ENCODE measurements at places on chromosomes 5 and 9.

GRCh38 chr9:36637491-36638270, 65.0 kb downstream of the MELK start:
- DNase-seq = peak; percentile 26

- DNase-seq = peak; percentile 62
These were observed 560.7 kb downstream of the HTR1A start for GRCh38 chr5:63401436-63402046.

- no peak for DNase-seq
These were observed 23.4 kb downstream of the ANKRA2 start for GRCh38 chr5:73542020-73542419.

GRCh38 chr5:168528521-168529373, at the start of gene FBLL1:
Gene FBLL1, plus strand, starts transcription at chr5:168529305. Its CDS starts 200 bp downstream, at chr5:168529505.
- peak; percentile 25 for DNase-seq

DNA sequence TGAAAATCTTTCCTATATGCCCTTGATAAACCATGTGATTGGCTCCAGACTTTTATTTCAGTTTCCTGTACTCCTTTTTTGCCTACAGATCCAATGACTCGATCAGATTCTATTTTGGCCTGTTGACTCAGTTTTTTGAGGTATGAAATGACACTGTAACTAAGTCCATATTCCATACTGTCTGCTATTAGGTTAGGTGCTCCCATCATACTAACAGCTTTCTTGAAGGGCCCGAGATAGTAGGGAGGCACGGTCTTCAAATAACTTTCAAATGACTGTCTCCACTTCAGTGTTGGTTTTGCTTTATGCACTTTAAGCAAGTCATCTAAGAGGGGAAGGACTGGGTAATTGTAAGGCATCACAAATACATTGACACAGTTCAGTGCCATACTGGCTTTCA, 295.4 kb upstream of the DAB2 start:
- no peak for DNase-seq

GRCh38 chr5:6117212-6117611, 261.1 kb downstream of the MED10 start:
- no peak for DNase-seq

DNA sequence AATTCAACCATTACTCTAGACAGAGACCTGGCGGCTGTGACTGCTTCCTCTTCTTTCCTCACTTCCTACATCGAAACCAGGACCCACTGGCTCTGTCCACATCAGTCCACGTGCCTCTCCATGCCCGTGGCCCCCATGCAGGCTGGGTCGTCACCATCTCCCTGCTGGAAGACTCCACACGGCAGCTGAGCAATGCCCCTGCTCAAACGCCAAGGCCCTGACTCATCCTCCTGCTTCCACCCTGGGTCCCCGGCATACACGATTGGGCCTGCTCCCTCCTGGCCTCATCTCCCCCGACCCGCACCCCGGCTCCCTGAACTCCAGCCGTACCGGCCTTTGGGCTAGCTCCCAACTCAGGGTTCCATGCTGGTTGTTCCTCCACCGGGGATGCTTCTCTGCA, 67.2 kb upstream of the IER5L start:
- no peak for DNase-seq

- no peak for DNase-seq
These were observed 182.8 kb downstream of the CACNA1B start for GRCh38 chr9:138060365-138060764.

DNA sequence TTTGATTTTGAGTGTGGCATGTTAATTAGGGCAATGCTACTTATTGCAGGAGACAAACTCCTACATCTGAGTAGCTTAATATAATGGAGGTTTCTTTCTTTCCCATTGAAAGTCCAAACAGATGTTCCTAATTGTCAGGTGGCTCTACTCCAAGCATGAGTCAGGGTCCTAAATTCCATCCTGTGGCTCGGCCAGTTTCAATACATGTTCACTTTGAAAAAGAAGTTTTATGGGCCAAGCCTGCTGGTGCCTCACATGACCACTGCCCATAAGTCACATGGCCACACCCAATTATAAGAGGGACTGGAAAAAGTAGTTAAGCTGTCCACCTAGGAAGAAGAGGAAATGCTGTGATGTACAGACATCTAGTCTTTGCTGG, 170.4 kb downstream of the ARRDC3 start:
- no peak for DNase-seq

DNA sequence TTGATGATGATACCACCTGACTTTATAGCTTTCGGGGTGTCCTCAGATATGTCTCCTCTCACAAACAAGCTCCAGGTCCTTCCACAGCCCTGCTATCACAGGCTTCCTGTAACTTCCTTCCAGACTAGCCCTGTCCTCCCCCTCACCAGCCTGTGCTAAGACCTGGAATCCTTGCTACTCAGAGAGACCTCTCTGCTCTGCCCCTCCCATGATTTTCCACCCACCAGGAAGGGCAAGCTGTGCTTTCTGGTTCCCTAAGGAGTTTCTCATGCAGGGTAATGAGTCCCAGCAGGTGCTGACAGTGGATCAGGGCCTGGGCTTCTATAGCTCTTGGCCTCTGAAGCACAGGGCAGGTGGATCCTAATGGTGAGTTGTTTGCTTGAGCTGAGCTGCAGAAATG, 86.9 kb downstream of the AOPEP start:
- no peak for DNase-seq

- DNase-seq = no peak
These were observed 234.4 kb downstream of the CDH18 start for GRCh38 chr5:19753579-19753978.

- DNase-seq = no peak
These were observed 40.0 kb downstream of the AMBP start for GRCh38 chr9:114037961-114038723.

GRCh38 chr5:23717486-23717885, 210.1 kb downstream of the PRDM9 start:
- DNase-seq = no peak

DNA sequence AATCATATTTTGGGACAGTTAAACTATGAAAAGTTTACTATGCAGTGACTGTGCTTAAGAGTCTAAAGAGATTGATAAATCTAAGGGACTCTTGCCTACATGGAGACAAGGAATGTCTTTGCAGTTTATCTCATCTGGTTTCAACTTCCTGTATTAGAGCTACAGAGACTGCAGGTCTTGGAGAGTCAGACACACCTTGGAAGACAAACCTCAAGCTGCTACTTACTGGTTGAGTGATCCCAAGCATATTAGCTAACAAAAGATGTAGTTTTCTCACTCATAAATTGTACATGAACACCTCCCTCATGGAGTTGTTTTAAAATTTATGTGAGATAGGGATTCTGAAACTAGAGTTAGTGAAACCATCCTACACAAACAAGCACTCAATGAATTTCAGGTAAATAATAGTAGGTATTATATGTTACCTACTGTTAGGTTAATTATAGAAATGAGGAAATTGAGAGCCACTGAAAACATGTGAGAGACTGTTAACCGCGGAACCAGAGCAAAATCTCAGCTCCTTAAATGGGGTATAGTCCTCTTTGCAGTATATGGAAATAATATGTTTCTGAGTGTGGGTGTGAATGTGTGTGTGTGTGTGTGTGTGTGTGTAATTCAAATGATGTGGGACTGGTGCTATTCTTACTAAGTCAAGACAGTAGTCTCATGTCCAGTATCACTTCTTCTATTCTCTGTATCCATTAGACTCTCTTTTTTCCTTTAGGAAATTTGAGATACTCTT, 752.1 kb downstream of the DTWD2 start:
- no peak for DNase-seq

- DNase-seq = no peak
These were observed 19.1 kb upstream of the LAMC3 start for GRCh38 chr9:130989891-130990290.

DNA sequence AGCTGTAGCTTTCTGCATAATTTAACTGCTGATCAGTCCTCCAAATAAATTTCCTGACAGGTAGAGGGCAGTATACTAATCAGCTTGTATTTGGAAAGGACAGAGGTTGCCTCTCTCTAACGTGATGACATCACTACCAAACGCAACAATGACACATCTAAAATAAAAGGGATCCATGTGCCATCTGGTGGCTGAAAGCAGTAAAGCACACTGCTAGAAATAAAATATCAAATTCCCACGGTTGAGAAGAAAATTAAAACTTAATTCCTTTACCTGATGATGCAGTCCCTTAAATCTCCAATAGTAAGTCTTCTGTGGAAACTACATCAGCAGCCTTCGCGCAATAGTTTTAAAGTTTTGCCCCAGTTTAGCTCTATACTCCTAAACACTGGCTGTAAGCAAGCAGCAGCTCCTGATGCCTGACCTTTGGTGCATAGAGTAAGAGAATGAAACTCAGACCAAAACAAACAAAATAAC, 54.5 kb downstream of the DIAPH1 start:
- DNase-seq = peak; percentile 96

DNA sequence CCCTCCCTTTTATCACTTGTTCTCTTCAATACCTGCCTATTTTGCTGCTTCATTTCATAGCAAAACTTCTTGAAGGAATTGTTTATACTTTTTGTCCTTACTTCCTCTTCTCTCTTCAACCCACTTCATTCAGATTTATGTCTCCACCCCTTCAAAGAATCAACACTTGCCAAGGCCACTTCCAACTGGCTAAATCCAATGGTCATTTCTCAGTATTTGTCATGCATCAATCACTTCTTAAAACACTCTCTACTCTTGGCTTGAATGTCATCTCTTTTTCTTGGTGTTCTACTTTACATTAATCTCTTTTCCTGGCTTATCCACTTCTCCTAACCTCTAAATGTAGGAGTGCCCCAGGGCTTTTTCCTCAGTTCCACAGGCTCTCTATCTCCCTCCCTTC, 8.3 kb upstream of the FCHO2 start:
- no peak for DNase-seq

- DNase-seq = no peak
These were observed 11.9 kb upstream of the BTF3 start for GRCh38 chr5:73486119-73486899.

DNA sequence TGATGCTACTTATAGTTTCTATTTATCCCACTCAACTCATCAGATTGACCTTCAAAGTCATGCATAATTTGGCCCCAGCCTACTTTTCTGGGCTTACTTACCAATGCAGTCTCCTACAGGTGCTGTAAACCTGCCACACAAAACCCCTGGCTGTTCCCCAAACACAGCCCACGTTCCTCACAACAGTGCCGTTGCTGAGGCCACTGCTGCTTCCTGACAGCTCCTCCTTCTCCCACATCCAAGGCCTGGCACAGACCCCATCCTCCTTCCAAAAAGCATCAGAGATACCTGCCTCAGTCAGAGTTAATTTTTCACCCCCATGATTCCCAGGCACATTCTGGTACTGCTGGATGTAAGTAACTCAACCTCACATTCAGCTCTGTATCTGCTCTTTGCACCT, 68.1 kb upstream of the SIMC1 start:
- DNase-seq = no peak

GRCh38 chr5:571791-572190, 40.3 kb upstream of the CEP72 start:
- DNase-seq = no peak

DNA sequence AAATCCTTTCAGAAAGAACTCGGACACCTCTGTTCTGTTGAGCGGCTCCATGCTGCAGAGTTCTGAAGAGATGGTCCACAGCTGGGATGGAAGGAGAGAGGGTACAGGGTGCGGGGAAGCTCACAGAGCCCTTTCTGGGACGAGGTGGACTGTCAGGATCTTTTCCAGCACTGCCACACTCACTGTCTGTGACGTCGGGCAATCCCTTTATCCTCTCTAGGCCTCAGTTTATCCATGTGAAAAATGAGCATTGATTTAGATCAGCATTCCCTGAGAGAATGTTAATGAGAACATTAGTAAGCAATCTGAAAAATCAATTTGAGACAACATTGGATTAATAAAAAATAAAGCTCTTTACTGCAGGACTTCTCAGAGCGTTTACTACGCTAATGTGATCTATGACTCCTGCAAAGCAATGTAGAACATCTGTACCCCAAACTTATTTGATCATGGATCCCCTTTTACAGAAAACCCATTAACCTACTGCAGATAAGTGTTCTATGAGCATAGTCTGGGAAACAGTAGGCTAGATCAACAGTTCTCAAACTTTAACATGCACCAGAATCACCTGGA, at the start of gene OR13J1:
Gene OR13J1 (minus strand): TSS at position 51 of the 573 bp plus-strand sequence. CDS start 0 bp downstream, at position 51.
- DNase-seq = no peak

DNA sequence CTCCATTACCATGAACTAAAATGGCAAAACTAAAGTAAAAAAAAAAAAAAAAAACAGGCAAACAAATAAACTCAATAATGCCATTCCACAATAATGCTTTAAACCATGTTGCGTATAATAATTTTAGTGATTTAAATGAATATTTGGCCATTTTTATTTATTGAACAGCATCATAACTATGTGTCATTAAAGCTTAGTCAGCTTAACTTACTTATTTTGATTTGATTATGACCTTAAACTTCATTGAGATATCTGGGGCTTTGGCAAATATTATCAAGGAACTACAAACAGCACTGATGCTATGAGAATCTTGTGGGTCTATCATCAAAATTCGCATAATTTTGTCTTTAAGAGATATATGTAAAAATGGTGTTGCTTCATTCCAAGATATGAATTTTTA, 1610.3 kb upstream of the NUDT12 start:
- no peak for DNase-seq

GRCh38 chr5:54996466-54996865, 11.1 kb upstream of the ESM1 start:
- no peak for DNase-seq

GRCh38 chr9:86662890-86663468, 284.3 kb downstream of the GAS1 start:
- no peak for DNase-seq

DNA sequence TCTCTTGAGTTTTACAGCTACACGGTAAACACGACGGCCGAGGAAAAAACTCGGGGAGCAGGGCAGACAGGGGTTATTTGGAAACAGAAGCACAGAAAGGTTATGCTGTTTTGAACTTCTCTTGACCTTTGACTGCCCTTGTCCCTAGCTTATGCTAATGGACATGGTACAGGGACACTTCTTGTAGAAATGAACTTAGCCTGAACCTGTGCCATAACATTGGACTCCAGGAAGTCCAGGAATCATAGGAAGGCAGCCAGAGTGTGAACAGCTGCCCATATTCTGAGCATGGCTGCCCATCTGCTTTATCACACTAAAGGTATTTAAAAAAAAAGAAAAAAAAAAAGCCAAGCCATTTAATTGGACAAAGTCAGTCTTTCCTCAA, 46.1 kb downstream of the NR6A1 start:
- no peak for DNase-seq

GRCh38 chr5:76383126-76383832, 19.8 kb upstream of the IQGAP2 start:
- no peak for DNase-seq

DNA sequence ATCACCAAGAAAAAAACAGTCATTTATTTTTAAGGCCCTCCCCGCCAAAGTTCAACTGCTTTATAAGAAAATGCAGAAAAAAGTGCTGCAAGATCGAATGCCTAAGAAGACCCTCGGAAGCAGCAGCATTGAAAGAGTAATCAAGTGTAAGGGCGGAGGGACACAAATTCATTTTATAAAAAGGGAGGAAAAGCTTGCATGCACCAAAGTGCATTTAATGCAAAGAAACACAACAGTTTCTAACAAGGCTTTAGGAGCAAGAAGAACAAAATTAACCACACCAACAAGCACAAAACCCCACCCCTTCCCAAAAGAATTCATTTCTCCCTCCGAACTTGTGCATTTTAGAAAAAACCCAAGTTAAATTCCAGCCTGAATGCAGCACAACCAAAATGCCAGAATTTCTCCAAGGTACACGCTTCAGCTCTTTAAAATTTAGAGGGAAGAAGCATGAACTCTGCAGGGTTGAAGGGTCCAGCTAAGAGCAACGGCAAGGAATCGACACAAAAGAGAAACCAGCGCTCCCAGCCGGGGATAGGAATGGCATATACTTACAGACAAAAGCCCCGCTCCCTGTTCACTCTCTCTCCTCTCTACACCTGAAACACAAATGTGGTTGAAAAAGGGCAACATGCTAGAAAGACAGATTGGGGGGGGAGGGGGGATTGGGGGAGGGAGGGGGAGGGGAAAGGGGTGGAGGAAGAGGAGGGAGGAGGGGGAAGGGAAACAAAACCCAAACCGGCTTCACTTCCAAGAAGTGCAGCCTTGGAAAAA, at the start of gene NREP:
Gene NREP (minus strand): TSS at position 614 of the 774 bp plus-strand sequence. CDS start 1,422 bp downstream, outside the sequence.
- DNase-seq = peak; percentile 35
